ENCODE measurements at places on chromosomes 4 and X.

GRCh38 chr4:52750819-52751486 is at the start of gene ERVMER34-1:
TSS of gene ERVMER34-1 (minus strand) at chr4:52751425. CDS start at chr4:52745520, 5,905 bp downstream.
- DNase-seq = peak; percentile 72

DNA sequence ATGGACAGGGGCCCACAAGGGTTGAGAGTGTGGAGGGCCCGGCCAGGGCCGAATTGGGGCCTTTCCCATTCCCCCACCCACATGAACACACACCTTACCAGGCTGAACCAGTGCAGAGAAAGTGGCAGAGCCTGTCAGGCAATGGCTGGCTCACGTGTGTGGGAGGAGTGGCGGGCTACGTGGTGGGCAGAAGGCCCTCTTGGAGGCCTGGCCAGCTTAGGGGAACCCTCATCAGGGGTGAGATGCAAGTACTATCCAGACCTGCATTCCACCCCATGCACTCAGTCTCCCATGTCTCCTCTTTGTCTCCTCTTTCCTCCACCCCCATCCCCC is 965 bp downstream of the TCEAL4 start:
- no peak for DNase-seq

- no peak for DNase-seq
These were observed 87.4 kb downstream of the ATXN3L start for GRCh38 chrX:13232484-13232883.

GRCh38 chr4:82899374-82900065 is 1.0 kb upstream of the THAP9 start:
- peak; percentile 15 for DNase-seq

DNA sequence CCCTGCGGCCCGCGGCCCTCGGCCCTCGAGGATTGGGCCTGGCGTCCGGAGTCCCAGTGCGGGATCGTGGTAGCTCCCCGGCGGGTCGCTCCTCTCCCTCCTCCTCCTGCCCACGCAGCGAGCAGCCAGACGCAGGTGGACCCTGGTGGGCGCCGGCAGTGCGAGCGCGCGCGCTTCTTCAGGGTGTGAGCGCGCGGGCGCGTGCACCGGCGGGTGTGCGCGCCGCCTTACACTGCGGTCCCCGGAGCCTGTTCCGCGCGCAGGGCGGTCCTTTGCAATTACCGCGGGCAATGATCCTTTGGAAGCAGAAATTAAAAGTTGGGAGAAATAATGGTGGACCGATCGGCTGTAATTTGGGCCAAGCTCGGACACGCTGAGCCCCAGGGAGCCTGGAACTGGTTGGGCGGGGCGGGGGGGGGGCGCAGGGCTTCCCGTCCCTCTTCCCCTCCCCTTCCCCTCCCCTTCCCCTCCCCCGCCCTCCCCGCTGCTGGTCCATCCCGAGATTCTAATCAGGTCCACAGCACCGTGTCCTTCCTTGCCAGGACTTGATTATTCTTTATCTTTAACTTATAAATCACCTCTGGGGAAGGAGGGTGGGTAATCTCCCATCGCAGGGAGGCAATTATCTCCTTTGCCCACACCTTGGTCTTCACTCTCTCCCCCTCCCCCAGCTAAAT is 1.6 kb upstream of the NKX1-1 start:
- no peak for DNase-seq

DNA sequence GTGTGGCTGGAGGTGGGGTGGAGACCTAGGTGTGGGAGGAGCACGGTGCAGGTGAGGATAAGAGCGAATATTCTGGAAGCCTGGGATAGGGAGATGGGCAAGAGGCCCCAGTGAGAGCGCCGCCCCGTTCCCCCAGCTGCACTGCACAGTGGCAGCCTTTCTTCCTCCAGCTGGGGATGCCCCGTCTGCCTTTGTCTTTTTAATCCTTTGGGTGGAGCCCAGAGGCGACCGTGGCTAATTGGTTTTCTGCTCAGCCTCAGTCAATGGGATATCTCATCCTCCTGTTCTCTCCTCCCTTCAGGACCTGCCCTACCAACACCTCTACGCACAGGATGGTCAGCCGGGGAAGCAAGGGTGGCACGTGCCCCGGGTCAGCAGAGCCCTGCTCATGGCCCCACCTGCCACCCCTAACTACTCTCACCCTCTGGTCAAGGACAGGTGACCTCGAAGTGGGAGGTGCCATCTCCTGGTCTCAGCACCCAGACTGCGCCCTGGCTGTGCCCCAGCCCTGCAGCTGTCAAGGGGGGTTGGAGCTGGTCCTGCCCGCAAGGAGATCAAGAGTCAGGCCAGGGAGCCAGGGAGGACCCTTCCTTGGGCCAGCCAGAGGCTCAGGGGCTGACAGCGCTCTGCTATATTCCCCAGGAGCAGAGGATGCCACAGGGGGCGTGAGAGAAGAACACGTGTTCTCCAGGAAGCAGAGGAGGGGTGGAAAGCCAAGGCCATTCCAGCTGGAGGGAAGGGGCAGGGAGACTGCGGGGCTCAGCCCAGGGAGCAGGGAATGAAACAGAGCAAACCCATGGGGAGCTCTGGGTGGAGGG is 64.0 kb downstream of the ADRA2C start:
- DNase-seq = peak; percentile 91

GRCh38 chr4:151581570-151581969 is 172.6 kb downstream of the FHIP1A start:
- DNase-seq = no peak

DNA sequence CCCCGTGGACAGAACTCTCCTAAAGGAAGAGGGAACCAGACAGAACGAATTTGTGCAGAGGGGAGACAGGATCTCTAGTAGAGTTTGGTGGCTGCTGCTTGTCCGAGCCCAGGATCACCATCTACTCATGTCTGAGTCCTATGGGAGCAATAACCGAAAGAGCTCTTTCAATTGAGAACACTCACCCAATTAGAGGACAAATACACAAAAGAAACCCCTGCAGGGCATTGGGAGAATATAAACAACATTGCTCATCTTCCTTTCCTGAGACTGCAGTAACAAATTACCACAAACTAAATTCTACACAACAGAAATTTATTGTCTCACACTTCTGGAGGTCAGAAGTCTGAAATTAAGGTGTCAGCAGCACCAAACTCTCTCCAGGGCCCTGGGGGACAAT is 65.6 kb downstream of the SPINK2 start:
- no peak for DNase-seq

DNA sequence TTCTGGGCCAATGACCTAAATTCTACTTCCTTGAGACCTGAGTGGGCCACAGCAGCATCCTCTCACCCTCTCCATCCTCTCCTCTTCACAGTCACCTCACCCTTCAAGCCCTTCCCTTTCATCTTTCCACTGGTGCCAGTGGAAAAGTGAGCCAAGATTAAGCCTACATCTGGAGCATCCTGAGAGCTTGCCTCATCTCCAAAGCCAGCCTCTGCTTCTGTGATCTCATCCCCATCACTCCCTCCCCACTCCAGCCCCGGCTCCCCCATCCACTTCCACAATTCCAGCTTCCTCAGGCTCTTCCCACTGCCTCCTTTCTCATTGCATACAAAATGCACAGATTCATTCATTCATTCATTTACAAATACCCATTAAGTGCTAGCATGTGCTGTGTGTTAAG is 10.1 kb upstream of the RASL11B start:
- DNase-seq = no peak

GRCh38 chrX:136847874-136848273 is 32.7 kb downstream of the RBMX start:
- no peak for DNase-seq

DNA sequence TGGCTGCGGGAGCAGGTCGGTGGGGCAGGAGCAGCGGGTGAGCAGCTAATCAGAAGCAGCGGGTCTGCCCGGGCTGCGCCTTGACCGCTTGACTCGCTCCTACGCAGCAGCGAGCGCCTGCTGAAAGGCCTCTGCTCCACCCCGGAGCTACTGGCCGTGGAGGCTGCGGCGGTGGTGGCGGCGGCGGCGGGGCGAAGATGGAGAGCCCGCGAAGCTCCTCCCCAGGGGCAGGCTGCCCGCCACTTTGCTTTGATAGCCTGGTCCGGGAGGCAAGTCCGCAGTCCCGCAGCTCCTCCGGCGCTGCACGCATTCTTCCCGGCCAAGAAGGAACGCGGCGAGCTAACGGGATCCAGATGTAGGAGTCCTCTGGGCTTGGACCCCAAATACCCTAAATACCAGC is 36.7 kb downstream of the PJA1 start:
- DNase-seq = peak; percentile 60

DNA sequence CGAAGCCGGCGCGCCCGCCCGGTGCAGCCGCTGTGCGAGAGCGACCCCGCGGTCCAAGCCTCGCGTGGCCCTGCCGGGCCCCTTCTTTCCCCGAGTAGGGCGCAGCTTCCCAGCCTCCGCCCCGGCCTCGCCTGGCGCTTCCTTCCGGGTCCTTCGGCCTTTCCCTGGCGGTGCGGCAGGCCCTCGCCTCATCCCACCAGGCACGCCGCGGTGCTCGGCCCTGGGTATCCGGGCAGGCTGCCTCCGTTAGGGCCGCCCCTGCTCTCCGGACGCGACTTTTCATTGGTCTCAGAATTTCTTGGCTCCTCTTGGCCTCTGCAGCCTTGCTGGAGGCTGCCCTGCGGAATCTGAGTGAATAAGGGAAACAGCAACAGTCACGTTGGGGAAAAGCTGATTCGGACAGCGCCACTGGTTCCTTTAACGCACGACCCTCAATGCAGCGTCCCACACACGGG is 429 bp downstream of the UVSSA start:
- no peak for DNase-seq

GRCh38 chr4:67366311-67366861 is 178.9 kb downstream of the CENPC start:
- no peak for DNase-seq

DNA sequence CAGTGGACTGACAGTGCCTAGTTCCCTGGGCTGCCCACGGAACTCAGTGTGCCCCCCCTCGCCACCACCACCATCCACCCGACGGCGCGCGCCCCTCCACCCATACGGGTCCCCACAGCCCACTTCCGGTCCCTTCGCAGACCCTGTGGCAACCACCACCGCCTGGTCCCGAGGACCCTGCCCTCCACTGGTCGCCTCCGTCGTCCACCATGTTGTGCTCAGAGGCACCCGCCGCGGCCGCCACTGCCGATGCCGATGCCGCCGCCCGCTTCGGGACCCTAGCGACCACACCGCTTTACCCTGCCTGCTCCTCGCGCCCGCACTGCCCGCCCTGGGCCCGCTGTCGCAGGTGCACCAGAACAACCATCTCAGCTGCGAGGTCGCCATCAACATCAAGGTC is 66.5 kb upstream of the LANCL3 start:
- DNase-seq = no peak

DNA sequence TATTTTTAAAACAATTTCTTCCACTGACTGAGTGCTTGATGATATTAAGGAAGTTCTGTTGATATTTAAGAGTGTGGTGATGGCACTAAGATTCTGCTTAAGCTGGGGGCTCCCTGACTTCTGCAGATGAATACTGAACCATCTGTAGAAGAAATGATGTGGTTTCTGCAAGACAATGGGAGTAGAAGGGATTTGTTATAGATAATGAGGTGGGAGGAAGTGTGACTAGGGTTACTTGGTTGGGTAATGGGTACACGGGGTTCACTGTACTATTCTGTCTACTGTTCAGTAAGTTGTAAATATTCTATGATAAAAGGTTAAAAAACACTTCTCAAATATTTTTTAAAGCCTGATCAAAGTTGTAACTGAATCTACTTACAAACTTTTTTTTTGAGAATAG is 60.9 kb upstream of the TXK start:
- DNase-seq = no peak

GRCh38 chrX:39730662-39731329 is 367.0 kb downstream of the BCOR start:
- peak; percentile 68 for DNase-seq

DNA sequence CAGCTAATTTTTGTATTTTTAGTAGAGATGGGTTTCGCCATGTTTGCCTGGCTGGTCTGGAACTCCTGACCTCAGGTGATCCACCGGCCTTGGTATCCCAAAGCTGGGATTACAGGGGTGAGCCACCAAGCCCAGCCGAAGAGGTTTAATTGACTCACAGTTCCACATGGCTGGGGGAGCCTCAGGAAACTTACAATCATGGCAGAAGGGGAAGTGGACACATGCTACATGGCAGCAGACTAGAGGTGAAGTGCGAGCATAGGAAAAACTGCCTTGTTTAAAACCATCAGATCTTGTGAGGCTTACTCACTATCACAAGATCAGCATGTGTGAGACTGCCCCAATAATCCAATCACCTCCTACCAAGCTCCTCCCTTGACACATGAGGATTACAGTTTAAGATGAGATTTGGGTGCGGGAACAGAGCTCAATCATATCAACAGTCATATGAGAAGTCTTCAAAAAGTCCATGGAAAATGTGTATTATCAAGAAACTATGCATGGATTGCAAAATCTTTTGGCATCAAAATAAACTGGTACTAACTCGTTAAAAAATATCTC is 25.8 kb upstream of the RPL39 start:
- DNase-seq = no peak

- no peak for DNase-seq
These were observed 367.5 kb downstream of the PRDM5 start for GRCh38 chr4:120555058-120555457.

- DNase-seq = no peak
These were observed 107.6 kb downstream of the PDLIM5 start for GRCh38 chr4:94559351-94559806.

GRCh38 chrX:15939737-15940136 is 85.1 kb upstream of the AP1S2 start:
- no peak for DNase-seq

DNA sequence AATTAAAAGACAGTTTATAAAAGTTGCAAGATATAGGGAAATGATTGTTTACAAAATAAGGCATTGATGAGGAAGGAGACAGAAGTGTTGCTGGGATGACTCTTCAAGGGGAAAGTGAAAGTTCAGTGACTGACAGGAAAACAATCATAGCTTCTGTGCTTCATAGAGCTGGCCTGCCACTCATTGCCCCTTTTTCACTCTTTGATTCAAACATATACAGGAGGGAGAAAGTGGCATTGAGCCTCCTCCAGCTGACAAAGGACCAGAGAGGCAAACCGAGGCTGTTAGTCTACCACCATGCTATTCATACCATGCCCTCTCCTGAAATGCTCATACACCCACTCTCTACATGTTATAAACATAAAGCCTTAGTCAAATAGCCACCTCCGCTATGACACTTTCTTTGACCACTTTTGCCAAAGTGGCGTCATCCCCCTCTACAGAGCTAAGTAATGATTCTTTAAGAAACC is 79.2 kb upstream of the ATOH1 start:
- no peak for DNase-seq

DNA sequence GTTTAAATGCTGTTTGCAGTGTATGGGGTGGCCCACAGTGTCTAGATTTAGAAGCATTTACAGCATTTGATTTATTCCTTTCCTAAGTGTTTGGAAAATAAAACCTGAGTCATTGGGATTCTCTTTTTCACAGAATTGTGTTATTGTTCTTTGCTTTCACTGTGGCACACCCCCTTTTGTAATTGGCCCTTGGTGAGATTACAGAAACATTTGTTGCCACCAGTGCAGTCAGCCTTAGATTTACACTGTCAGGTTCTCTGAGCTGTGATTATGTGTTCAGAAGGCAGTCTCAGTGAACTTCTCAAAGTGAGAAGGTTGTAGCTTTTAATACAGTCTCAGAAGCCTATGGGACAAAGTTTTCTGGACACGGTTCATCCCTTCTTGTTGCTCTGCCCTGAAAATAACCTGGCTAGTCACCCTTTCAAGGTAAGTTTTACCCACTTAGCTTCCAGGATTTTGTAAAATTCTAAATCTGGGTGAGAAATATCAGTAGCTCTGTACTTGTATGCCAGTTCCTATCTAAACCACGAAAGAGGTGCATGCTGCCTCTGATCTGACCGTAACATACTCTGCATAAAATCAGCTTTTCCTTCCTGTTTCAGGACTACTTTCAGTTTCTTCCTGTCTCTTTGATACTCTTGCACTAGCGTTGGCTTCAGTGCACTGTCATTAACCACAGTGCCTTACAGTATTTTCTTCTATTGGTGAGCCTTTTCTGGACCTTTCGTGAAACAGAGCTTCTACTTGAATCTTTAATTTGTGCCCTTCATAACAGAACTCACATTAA is 12.6 kb downstream of the RUFY3 start:
- peak; percentile 16 for DNase-seq

- DNase-seq = peak; percentile 94
These were observed at the start of gene CXXC4 for GRCh38 chr4:104494822-104495559. TSS of gene CXXC4 (minus strand) at chr4:104494894. CDS start at chr4:104491802, 3,092 bp downstream.
